ENCODE measurements at places on chromosomes 2 and 18.

- peak; percentile 98 for DNase-seq
Measured at GRCh38 chr18:6757931-6758330, 28.4 kb downstream of the ARHGAP28 start.

DNA sequence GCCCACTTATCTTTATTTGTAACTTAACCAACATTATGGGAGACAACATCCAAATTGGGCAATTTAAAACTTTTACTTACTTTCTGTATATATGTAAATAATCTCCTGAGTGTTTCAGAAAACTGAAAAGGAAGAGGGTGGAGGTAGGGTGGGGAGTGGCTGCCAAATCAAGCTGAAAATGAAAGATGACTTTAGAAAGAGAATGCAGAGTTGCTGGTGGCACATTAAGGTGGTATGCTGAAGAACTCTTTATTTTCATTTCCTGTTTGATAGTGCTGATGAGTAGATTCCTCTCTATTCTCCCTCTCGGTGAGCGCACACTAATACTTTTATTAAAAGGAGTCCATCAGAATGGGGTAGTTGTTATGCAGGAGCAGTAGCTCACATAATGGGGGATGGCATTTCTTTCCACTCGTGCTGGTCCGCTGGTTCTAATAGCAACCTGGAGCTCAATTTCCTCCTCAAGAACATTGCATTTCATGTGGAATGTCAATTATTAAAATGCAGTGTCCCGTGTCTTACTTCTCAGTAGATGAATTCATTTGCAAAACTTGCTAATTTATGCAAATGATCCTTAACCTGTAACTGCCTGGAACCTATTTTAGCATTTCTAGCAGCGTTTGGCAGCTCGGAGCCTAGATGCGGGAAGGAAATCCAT, 466.9 kb upstream of the HNRNPA3 start:
- no peak for DNase-seq

DNA sequence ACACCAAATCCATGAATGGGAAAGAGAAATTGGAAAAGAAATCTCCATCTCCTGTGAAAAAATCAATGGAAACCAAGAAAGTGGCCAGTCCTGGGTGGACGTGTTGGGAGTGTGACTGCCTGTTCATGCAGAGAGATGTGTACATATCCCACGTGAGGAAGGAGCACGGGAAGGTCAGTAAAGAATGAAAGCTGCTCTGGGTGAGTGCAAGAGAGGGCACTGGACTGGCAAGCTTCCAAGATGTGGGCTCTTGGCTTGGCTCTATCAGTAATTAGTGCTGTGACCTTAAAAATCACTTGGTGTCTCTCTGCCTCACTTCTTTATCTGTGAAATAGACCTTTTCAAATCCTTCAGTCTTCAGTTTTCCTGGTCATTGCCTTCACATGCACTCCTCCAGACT, 89.0 kb downstream of the ZNF532 start:
- no peak for DNase-seq

GRCh38 chr2:72024451-72025175, 123.0 kb downstream of the CYP26B1 start:
- no peak for DNase-seq

DNA sequence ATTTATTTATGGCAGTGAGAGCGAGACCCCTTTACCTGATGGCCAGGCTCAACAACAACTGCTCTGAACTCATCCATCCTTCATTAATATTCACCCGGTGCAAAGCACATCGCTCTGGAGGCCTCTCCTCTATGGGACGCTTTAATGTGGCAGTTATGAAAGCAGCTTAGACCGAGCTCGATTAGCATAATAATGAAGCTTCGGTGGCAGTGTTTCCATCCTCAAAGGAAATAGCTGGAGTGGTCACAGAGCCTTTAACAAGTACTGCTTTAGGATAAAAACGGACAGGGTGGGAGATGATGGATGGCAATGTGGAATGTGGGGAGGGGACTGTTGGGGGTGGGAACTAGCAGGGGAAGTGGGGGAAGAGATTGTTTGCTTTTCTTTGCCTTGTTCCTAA, 243.9 kb downstream of the SLC4A3 start:
- no peak for DNase-seq

DNA sequence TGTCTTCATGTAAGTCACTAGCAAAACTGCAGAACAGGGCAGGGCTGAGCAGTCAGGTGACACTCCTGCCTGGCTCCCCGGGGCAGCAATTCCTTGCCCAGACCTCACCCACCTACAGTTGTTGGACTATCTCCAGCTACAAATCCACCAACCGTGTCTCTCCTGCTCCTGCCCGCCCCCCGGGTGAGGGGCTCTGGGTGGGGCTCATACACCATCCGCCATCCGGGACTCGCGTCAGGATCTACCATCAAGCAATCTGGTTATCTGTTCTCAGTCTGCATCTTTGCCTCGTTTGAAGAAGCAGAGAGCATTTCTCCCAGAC, 13.5 kb upstream of the GLI2 start:
- no peak for DNase-seq

GRCh38 chr18:49059028-49059834, 108.5 kb upstream of the SMAD7 start:
- DNase-seq: no peak

DNA sequence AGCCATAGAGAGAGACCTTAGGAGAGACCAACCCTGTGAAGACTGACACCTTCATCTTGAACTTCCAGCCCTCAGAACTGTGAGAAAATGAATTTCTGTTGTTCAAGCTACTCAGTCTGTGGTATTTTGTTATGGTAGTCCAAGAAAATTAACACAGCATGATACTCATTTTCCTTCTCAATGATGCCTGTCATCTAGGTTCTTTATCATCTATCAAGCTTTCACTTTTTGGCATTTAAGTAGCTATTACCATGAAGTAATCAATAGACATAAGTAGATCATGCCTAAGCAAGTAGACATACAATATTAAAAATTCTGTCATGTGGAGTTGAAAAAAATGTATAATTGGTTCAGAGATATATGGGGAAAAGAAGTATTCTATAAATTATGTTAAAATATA, 444.7 kb downstream of the THSD7B start:
- no peak for DNase-seq

GRCh38 chr2:37873229-37873628, 51.9 kb upstream of the RMDN2 start:
- DNase-seq: no peak

DNA sequence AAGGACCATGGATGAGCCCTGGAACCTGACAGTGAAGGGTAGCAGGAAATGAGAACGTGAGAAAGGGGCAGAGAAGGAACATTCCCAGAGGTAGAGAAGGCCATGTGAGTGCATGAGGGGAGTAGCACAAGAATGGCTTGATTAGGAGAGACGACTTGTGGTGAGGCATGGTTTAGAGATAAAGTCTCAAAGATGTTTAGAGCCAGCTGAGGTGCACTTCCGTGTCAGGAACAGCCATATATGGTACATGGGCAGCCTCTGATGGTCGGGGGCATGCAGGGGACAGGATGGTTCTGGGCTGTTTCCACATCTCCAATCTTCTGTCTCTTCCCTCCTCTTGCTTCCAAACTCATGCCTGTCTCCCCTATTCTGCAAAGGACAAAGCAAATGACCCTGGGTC, 28.8 kb upstream of the EFEMP1 start:
- DNase-seq: no peak

GRCh38 chr2:20224716-20225293, at the start of gene SDC1:
SDC1 (minus strand) TSS chr2:20225130; CDS start chr2:20224867, 263 bp downstream.
- no peak for DNase-seq

GRCh38 chr2:238085899-238086298, 14.2 kb upstream of the ESPNL start:
- no peak for DNase-seq
